ENCODE measurements at places on chromosomes 5 and 9. TPM values are rescaled to one million over a fixed set of nuclear protein-coding genes. Genes with fewer than 3 reads are reported as not detected.
A peak's percentile ranks its signal among the peaks of the same experiment; 100 is the strongest.

GRCh38 chr5:127766676-127767335 lies 63.6 kb downstream of the CCDC192 start:
- no peak for DNase-seq

- DNase-seq: no peak
Measured at GRCh38 chr9:137828527-137829259, 48.9 kb upstream of the CACNA1B start.

DNA sequence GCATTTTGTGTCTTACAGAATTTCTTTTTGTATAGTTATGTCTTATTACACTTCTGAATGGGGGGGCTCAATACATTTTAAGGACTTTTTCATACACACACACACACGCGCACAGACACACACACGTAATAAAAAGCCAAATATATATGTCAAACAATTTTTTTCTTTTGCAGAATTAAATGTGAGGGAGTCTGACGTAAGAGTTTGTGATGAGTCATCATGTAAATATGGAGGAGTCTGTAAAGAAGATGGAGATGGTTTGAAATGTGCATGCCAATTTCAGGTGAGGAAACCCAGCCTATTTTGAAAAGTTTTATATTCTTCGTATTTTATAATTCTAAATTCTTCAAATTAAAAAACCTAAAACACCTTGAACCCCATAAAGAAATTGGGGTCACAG lies 25.6 kb downstream of the TMEFF1 start:
- no peak for DNase-seq

DNA sequence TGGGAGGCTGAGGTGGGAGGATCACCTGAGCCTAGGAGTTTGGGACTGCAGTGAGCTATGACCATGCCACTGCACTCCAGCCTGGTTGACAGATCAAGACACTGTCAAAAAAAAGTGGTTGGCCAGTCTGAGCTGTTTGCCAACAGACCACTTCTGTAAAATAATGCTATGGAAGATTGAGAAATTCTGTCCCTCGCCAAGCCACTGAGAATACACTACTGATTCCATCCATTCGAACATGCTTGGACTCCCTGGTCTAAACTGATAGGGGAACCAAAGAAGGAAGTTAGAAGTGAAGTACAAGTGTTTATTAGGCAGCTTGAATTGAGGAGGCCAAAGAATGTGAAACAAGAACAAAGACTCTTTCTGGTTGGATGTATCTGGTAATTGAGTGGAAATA lies 27.2 kb downstream of the ENC1 start:
- no peak for DNase-seq

GRCh38 chr9:100598641-100599145 lies 20.8 kb downstream of the CAVIN4 start:
- DNase-seq: no peak

GRCh38 chr9:35776018-35776417 lies 15.4 kb upstream of the NPR2 start:
- DNase-seq: no peak

MED10 gene
- total RNA-seq: 45.7 TPM

DNA sequence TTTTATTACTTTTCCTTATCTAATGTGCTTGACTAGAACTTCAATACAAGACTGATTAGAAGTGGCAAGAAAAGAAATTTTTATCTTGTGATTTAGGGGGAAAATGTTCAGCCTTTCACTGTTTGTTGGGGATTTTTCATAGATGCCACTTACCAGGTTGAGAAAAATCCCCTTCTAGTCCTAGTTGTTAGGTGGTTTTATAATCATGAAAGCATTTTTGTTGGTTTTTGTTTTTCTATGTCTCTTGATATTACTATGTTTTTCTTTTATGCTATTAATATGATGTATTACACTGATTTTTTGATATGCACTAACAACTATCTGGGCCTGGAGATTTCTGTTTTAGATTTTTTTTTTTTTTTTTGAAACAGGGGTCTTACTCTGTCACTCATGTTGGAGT lies 134.0 kb downstream of the PARP8 start:
- no peak for DNase-seq

IRX1 gene
- total RNA-seq: 6.5 TPM

DNA sequence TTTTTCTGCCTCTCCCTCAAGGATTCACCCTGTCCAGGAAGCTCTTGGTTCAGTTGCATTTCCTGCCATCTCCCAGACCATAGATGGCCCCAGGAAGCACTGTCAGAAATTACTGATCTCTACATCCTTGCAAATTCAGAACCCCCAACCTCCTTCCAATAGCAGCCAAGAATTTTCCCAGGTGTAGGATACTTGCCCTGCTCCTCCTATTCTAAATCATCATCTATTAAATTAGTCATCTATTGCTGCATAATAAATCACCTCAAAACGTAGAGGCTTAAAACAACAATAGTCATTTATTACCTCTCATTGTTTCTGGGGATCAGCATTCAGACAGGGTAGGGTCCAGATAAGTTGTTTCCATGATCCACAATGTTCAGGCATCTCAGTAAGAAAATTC lies 26.1 kb upstream of the ADRA1B start:
- no peak for DNase-seq

TBC1D2 gene
- 21.4 TPM for total RNA-seq

TESK1 gene
- 24.5 TPM for total RNA-seq

- DNase-seq: no peak
Measured at GRCh38 chr9:127580366-127580765, 31.7 kb upstream of the STXBP1 start.

DNA sequence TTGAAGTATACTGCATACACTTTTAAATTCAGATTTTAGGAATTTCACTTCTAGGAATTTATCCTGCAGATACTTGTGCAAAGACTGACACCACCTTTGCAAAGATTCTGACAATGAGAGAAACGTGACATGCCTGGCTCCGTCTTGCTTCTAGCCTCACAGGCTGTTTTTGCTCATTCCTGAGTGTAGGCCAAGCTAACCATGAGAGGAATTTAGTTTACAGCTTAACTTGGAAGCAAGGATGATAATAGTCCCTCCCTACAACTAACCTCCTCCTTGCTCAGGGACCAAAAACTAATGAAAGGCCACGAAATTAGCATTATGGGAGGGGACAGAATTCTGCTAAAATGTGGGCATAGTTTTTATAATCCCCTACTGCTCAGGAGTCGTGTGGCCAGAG lies 31.1 kb downstream of the C5orf22 start:
- DNase-seq: no peak

GNG10 gene
- 69.3 TPM for total RNA-seq

DNA sequence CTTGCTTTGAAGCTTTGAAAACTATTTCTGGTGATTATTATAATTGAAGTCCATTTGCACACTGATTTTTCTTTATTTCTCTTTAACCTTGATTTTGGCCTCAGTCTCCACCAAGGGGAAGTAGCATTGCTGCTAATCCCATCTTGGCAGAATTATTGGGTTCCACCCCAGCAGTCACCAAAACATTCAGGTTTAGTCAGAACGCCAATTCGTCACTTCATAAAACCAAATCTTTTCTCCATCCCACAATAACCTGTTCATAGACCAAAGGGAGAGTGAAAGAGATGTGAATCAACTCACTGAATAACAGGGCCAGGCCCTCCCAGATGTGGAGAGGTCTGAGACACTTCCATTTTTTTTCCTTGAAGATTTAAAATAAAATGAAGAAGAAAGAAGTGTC lies 95.1 kb upstream of the VCAN start:
- no peak for DNase-seq

DNA sequence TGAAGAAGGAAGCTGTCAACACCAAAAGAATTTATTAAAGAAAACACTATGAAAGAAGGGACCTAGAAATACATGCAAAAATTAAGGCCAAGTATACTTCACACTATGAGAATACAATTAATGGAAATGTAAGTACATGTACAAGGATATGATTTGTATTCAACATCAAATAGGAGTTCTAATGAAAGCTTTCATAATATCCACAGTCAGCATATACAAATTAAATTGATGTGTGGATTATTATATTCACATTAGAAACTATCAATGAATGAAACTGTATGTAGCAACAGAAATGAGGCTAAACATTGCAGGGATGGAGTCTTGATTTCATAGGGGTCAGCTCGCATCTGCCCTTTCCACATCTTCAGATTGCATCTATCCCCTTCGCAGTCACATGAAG lies 401.5 kb downstream of the CTNND2 start:
- DNase-seq: no peak

GRCh38 chr5:170701334-170701733 lies 82.2 kb upstream of the GABRP start:
- no peak for DNase-seq

DNA sequence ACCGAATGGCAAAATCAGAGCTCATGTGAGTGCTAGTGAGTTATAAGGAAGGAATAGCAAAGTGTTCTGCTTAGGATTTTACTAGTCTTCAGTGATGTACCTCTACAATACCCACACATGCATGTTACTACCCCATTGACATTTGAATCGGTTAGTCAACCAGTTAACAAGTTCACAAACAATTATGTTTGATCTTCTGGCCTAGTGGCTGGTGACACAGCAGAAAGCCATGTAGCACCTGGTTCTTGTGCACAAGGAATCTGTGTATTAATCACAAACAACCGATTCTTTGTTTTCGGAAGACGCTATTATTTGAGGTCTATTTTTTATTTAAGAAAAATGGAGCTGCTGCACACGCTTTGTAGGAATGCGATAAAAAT lies 41.9 kb downstream of the NTRK2 start:
- DNase-seq: peak; percentile 43

AJM1 gene
- total RNA-seq: 0.75 TPM

GRCh38 chr5:89606939-89607534 lies 724.1 kb upstream of the MEF2C start:
- no peak for DNase-seq

DNA sequence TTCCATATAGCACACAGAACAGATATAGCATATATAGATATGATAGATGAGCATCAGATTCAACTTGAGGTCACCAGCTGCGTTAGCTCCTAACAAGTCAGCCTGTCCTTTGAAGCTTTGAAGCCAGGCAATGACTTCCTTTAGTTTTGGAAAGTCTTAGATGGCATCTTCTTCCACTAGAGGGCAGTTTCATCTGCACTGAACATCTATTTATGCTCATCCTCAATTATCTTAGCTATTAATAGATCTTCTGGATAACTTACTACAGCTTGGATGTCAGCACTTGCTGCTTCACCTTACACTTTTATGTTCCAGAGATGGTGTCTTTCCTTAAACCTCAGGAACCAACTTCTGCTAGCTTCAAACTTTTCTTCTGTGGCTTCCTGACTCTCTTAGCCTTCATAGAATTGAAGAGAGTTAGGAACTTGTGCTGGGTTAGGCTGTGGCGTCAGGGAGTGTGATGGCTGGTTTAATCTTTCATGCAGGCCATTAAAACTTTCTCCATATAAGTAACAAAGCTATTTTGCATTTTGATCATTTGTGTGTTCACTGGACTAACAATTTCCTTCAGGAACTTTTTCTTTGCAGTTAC lies 1401.4 kb downstream of the EFNA5 start:
- peak; percentile 1 for DNase-seq

GPSM1 gene
- 41.3 TPM for total RNA-seq

JADE2 gene
- total RNA-seq: 13.5 TPM

- DNase-seq: no peak
Measured at GRCh38 chr9:26210338-26210851, 532.2 kb upstream of the TUSC1 start.

GRCh38 chr5:76626738-76627137 lies 3.5 kb upstream of the F2RL2 start:
- no peak for DNase-seq

- DNase-seq: no peak
Measured at GRCh38 chr5:83450183-83450966, 21.2 kb upstream of the VCAN start.

DNA sequence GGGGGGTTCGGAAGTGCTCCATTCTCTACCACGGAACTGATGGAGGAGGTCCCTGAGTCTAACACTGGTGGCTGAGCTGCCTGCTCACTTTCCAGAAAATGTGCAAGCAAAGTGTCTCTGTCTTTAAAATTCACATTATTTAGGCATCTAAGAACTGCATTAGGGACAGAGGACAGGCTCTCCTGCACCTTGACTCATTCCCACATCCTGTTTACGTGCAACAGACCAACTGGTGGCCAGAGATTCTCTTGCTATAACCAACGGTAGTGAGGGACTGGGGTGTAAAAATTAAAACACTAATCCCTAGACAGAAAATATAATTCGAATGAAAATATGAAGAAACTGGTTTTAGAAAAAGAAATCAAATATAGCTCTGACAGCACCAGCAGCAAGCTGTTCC lies 320.9 kb downstream of the IRX2 start:
- no peak for DNase-seq

GRCh38 chr9:104073770-104074133 lies 20.4 kb upstream of the SMC2 start:
- no peak for DNase-seq

HNRNPH1 gene
- 291 TPM for total RNA-seq

DNA sequence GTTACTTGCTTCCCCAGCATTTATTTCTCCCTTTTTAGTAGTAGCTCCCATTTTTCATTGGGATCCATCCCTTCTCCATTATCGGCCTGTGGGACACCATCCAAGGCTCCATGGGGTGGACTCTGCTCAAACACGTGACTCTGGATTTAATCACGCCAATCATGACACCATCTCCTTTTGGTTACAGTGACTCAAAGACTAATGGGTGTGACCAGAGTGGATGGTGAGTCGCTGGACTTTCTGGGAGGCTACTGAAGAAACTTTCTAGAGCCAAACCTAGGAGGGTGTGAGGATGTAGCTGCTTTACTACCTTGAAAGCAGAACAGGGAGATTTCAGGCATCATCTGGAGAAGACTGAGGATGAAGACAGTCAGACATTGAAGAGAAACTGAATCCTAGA lies 93.1 kb downstream of the PJA2 start:
- DNase-seq: no peak

CDC25C gene
- total RNA-seq: 2.0 TPM

DNA sequence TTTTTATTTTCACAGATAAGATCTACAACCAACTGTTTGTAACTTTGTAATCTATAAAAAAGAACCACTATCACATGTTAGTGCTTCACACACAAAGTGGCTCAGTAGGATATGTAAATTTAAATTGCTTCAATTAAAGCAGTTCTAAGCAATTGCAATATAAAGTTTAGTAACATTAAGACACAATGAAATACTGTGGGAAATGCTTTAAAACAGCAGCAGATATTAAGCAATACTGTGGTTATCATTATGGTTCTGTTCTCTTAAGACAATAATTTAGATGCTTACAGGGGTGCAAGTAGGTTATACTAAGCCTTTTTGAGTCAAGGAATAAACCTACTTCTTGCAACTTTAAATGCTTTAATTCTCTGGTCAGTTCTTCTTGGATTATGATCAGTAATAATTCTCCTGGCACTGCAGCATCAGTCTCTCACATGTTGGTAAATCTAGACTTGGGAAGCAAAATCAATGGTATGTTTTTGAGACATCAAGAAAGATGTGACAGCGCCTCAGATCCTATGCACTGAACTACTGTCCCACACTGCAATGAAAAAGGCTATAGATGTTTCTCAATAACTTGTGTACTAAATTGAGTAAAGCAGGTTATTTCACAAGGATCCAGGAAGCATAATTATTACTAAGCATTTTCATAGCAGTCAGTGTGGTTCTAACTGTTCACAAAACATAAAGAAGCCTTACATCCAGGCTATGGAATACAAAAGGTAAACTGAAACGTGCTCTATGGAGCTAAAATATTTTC lies 338.7 kb upstream of the PDE4D start:
- DNase-seq: no peak

- DNase-seq: no peak
Measured at GRCh38 chr5:59533730-59534108, 359.8 kb downstream of the PDE4D start.

MCC gene
- 16.7 TPM for total RNA-seq

GRCh38 chr5:126199467-126199866 lies 223.7 kb upstream of the GRAMD2B start:
- no peak for DNase-seq

CD72 gene
- total RNA-seq: 1.7 TPM
